DMS53 (cell line): ENCODE measurements at places on chromosomes 16 and 17.

GRCh38 chr17:74287031-74287602 lies 13.1 kb downstream of the DNAI2 start:
- no peak for DNase-seq

DNA sequence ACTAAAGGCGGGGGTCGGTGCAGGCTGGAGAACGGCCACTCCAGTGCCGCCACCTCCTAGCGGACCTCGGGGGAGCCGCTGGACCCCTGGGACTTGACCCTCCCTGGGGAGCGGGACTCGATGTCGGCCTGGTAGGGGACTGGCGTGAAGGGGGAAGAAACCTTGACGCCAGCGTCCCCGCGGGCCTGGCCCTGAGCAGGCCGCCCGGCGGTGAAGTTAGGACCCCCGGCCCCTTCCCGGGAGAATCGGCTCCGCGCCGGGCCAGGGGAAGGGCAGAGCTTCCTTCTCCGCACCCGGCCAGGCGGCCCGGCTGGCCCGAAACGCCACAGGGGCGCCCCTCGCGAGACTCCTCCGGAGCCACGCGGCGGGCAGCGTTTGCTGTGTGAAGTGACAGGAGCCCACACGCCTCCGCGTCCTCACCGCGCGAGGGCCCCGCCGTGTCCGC lies 389 bp downstream of the DUS1L start:
- DNase-seq: peak; percentile 80

DNA sequence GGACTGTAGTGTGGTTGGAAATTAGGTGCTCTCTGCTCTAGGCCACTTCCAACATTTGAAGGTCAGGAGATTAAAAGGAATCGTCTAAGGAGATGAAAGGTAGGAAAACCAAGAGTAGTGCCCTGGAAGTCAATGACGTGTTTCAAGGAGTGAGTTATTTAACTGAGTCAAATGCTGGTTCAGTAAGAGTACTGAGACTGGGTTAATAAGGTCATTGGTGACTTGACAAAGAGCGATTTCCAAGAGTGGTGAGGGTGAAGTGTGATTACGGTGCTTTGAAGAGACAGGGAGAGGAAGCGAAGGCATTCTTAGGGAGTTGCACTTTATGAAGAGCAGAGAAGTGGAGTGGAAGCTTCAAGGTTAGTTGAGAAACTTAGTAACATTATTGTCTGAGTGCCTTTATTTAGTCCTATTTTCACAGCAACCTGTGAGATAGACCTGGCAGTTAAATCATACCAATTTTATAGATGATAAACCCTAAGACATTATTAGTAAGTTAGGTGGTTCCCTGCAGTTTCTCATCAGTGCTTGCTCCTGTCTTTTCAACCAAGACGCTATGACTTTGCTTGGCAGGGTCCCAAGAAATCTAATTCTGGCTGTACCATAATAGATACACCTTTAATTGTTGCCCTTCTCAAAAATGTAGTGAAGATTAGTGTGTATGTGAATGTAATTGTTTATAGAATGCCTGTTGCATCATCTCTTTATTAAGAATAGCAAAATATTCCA lies 5.9 kb downstream of the ZNF207 start:
- no peak for DNase-seq

GRCh38 chr17:42392692-42393415 lies 4.6 kb upstream of the STAT3 start:
- no peak for DNase-seq

DNA sequence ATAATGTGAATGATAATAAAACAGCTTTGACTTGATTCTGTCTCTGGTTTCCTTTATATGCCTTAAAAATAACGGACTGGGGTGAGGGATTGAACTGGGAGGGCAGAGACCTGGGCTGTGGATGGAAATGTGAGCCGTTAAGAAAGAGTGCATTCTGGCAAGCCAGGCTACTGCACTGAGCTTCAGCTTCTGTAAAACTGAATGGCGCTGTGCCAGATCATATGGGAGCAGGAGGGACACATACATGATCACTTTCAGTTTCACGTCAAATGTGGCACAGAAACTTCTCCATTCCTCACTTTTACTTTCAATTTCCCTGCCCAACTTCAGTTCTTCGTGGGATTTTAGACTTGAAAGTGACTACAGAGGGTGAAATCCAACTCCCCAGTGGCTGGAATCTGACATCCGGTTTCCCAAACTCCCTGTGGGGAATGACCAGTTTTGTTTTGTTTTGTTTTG lies 1.1 kb downstream of the MT2A start:
- DNase-seq: peak; percentile 76

- peak; percentile 65 for DNase-seq
These were observed 841 bp downstream of the C16orf89 start for GRCh38 chr16:5064915-5065314.

GRCh38 chr17:69061721-69062556 lies 1.2 kb upstream of the ABCA9 start:
- DNase-seq: no peak

DNA sequence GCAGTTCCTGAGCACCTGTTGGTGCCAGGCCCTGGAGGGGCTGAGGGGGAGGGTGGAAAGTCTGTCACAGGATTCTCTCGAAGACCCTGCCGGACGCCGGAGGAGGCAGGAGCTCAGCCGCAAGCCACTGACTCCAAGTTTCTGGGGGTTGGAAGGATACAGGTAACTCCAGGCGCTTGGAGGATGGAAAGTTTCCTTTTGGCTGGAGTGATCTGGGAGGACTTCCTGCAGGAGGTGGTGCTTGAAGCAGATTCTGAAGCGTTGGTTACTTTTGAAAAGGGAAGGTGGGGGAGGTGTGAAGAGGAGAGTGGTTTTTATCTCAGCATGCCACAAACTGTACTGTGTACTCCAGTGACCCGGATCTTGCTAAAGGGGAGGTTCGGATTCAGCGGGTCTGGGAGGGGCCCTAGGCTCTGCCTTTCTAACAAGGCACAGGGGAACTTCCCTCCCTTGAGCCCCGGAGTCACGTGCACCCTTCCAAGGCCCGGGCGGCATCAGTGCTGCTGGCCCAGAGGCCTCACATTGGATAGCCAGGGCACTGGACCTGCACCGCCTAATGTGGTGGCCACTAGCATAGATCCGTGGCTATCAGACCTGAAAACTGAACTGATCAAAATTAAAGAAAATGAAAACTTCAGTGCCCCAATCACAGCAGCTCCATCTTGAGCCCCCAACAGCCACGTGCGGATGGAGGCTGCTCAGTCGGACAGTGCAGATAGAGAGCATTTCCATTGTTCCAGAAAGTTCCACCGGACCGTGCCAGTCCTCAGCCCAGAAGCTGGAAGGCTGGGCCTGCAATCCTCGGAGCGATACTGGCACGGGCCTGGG lies 42.2 kb upstream of the GSE1 start:
- DNase-seq: no peak

DNA sequence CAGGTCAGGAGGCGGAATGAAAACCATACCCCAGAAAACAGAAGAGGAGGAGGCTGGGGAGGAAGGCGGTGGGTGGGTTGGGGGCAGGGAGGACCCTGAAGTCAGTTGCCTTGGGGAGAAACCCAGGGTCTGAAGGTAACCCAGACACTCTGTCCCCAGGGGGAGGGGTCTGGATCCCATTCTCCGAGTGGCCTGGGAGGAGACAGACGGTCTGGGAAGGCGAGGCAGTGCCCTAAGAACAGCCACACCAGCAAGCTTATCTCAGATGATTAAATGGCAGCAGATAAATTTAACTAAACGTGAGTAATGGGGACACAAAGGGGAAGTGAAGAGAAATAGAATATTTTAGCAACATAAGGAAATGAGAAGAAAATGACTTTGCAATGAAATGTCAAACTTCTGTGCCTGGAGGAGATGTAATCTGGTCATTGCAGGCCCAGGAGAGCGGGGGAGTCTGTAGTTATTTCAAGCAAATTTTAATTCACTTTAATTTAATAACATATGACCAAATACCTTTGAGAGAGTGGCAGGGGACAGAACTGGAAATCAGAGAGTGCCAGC lies 21.4 kb upstream of the ZFP90 start:
- no peak for DNase-seq

DNA sequence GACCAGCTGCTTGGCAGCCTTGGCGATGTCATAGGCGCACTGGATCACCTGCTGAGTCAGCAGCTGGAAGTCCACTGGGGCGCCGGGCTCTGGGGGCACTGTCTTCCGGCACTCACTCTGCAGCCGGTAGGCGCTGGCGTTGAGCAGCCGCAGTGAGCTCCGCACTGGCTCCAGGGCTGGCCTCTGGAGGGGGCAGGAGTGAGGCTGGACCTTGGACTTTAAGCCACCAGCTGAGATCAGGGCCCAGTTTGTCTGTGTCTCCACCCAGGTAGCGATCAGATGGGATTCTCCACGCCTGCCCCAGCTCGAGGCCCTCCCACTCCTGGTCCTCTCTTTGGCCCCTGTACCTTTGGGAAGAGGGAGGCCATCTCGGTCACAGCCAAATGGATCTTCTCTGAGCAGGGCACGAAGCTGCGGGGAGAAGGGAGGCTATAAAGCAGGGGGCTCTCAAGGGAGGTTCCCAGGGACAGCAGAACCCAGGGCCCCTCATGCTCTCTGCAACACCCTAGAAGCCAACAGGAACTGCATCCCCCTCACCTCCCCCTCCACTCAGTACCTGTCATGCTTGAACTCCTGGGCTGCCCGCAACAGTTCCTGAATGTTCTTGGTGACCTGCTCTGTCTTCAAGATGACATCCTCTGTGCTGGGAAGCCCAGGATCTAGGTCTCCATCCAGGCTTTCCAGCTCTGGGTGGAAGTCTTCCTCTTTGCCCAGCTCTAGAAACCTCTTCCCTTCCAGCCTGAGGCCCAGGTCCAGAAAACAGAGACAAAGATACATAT lies 6.4 kb downstream of the TP53I13 start:
- peak; percentile 79 for DNase-seq

DNA sequence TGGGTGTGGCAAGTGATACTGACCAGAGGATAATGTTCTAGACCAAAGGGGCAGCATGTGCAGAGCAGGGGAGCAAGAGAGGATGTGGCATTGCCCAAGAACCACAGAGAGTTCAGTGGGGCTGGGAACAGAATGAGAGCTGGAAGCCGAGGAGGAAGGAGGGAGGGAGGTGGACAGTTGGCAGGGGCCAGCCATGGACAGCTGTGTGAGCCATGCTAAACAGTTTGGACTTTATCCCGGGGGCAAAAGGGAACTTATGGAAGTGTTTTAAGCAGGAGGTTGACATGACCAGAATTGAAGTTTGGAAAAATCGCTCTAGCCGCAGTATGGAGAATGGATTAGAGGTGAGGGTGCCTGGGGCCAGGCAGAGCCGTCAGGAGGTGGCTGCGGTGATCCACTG lies 29.4 kb upstream of the TMEM132E start:
- DNase-seq: no peak
